NCI-H2081 treated with DMSO at 0.1 percent for 48 hours (cell line): ENCODE measurements at places on chromosomes 5 and 9.

- DNase-seq = no peak
Observed at GRCh38 chr5:69527128-69527770, 32.7 kb upstream of the GTF2H2C start.

- no peak for DNase-seq
Observed at GRCh38 chr5:10232386-10232785, 17.3 kb downstream of the ATPSCKMT start.

DNA sequence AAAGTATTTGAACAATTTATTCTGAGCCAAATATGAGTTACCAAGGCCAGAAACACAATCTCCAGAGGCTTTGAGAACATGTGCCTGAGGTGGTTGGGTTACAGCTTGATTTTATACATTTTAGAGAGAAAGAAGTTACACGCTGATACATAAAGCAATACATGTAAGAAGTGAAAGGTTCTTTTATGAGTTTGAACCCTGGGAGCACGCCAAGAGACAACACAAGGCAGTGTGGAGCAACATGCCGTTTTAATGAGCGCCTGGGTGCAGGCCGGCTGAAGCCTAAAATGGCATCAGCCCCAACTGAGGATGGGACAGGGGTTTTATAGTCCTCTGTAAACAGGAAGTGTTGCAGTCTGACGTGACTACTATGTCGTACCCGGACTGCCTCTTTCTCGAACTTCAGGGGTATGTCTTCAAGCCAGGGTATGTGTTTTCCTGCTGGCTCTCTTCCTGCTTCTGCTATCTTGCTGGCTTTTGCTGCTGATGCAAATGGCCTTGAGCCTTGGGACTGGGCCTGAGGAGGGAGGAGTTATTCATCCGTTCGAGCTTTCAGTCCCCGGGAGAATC, 193.7 kb downstream of the CYLC2 start:
- DNase-seq = no peak

DNA sequence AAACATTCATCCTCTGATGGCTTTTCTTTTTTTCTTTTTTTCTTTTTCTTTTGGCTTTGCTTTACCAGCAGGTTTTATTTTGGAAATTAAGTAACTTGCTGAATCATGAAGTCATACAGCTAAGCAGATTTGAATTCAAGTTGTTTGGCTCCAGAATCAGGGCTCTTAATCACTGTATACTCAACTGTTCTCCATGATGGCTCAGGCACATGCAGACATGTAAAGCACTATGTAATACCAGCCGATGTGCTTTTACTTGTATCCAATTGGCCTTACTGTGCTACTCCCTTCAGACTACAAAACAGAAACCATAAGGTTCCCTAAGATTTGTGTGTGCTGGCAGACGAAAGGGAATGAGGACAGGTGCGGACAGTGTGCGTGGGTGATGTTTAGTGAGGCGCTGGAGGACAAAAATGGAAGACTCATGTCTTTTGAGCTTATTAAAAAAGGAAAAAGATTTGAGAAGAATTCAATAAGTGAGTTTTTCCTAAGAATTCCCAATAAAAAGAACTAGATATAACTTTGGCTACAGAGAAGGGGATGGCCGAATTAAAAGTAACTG, 44.7 kb upstream of the OTP start:
- DNase-seq = no peak

DNA sequence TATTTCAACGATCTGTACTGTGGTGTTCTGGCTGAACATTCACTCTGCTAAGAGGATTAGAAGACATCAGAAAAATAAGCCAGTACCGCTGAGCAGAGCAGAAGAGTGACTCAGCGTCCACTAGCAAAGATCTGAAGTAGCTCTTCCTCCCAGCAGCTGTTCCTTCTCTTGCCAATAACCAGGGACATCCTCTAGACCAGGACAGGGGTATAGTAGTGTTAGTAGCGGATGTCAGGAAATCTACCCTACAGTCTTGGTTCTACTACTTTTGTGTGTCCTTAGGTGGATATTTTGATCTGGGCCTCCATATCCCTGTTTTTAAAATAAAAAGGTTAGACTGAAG, 103.6 kb downstream of the TSSK1B start:
- DNase-seq = no peak

DNA sequence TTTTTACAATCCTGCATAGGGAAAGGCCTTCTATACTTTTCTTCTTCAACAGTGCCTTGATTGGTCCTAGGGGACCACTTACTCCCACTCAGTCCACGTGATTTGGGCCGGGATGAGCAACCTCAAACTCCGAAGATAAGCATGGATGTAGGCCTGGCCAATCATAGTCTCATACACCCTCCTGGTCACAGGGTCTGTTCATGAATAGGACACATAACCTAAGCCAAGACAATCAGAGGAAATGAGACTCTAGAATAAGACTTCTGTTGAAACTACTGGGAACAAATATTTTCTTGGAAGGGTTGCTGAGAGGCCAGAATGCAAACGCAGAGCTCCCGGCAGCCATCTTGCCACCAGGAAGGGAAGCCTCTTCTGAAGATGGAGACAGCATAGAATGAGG, 68.1 kb downstream of the ARL15 start:
- no peak for DNase-seq

- DNase-seq = no peak
Observed at GRCh38 chr5:160029004-160029403, 20.1 kb downstream of the TTC1 start.

- DNase-seq = no peak
Observed at GRCh38 chr9:113488490-113488889, 25.0 kb downstream of the RGS3 start.

GRCh38 chr9:86054695-86055094, 44.7 kb downstream of the GOLM1 start:
- no peak for DNase-seq

DNA sequence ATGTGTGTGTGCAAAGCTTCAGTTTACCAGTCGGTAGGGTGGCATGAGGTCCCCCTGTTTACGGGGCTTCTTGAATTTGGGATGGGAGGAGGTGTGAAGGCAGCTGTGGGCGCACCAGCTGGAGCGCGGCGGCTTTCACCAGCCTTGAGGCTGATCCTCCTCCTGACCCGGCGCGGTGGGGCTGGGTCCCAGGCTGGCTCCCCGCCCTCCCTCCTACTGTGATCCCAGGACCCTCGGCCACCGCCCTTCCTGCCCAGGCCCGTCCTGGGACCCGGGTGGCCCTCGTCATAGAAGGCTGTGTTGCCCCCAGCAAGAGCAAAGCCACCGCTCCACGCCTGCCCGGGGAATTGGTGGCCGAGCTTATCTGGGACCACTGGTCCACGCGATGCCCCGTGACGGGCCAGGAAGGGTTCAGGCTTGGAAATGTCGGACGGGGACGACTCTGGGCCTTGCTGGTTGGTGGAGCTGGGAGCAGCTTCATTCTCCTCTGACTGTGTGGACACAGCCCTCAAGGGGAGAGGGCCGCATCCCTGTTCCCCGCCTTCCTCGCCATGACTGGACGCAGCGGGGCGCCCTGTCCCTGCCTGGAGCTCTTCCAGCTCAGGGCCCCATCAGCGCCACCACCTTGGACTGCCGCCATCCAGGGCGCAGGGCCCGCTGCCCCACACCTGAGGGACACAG, 271.1 kb upstream of the IRX1 start:
- no peak for DNase-seq

GRCh38 chr5:140042393-140042642, 781 bp downstream of the NRG2 start:
- DNase-seq = no peak

- DNase-seq = no peak
Observed at GRCh38 chr5:174320051-174320450, 274.5 kb downstream of the NSG2 start.

GRCh38 chr5:39208471-39208870, 10.9 kb downstream of the FYB1 start:
- DNase-seq = no peak

- DNase-seq = no peak
Observed at GRCh38 chr5:53814819-53815218, 254.4 kb downstream of the NDUFS4 start.

DNA sequence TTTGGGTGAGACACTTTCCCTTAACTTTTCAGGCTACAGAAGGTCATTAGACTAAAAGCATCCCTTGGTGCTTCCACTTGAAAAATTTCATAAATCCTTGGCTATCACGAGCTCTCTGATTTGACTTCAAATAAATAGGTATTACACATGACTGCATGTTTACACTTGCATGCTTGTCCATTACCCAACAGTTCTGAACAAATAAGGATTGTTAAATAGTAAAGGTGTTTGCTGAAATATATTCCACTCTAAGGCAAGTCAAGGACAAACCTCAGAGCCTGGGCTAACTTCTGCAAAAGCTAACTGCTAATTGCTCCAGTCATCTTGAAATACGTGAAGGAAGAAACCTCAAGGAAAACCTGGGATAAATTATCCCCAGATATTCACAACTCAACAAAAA, 14.5 kb downstream of the FBXW2 start:
- DNase-seq = no peak

DNA sequence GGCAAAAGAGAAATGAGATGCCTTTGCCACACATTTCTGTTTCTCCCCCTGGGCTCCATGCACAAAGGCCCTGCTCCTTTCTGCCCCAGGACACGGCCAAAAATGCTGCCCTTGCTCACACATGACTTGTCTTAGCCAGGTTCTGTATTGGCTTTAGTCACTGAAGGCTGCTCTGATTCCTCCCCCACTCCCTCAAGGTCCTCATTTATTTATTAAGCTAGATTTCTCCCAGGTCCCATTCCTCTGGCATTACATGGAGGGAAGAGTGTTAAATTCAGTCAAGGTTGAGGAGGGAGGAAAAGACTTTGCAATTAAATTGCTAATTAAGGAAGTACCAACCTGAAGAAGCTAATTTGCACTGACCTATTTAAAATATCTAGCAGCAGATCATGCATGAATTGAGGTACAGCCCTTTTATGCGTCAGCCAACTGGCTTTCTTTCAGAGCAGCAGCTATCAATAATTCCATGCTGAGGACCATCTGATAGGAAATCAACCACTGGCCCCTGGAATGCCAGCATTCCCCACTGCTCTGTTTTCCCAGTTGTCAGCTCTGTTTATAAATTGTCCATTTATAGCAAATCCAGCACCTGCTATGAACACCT, 81.2 kb upstream of the MAP3K1 start:
- no peak for DNase-seq

DNA sequence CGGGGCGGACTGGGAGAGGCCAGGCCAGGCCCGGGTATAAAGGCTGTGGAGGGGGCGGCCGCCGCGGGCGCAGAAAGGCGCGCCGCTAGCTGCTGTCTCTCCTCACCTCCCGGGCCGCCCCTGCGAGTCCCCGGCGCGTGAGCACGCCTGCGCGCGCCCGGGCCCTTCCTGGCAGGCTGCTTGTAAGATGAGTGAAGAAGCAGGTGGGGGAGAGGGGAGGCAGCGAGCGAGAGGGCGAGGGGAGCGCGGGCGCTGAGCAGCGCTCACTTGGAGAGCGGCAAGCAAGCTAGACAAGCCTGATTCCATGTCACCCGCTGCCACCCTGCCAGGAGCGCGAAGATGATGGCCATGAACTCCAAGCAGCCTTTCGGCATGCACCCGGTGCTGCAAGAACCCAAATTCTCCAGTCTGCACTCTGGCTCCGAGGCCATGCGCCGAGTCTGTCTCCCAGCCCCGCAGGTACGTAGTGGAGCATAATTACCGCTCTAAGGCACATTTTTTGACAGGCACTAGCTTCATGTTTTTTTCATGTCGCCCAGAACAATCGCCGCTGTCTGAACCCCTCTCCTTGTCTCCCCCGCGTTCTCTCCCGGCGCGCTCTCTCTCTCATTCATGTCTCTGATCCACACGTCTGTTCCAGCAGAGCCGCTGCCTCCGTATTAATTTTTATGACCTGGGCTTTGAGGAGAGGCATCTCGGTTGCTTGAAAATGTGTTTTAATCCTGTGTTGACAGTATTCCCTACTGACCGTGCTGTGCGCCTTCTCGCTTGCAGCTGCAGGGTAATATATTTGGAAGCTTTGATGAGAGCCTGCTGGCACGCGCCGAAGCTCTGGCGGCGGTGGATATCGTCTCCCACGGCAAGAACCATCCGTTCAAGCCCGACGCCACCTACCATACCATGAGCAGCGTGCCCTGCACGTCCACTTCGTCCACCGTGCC, at the start of gene POU4F3:
POU4F3 (plus strand) TSS at position 66 of the 941 bp plus-strand sequence; CDS start at position 340, 274 bp downstream.
- DNase-seq = peak; percentile 0

GRCh38 chr9:89661956-89662717, 57.3 kb downstream of the GADD45G start:
- DNase-seq = peak; percentile 89

GRCh38 chr5:132790201-132790865, 13.3 kb upstream of the SEPTIN8 start:
- no peak for DNase-seq
